ENCODE measurements at places on chromosomes 7 and 10.

GRCh38 chr10:104117839-104118323 lies 4.1 kb upstream of the SFR1 start:
- DNase-seq = peak; percentile 3

DNA sequence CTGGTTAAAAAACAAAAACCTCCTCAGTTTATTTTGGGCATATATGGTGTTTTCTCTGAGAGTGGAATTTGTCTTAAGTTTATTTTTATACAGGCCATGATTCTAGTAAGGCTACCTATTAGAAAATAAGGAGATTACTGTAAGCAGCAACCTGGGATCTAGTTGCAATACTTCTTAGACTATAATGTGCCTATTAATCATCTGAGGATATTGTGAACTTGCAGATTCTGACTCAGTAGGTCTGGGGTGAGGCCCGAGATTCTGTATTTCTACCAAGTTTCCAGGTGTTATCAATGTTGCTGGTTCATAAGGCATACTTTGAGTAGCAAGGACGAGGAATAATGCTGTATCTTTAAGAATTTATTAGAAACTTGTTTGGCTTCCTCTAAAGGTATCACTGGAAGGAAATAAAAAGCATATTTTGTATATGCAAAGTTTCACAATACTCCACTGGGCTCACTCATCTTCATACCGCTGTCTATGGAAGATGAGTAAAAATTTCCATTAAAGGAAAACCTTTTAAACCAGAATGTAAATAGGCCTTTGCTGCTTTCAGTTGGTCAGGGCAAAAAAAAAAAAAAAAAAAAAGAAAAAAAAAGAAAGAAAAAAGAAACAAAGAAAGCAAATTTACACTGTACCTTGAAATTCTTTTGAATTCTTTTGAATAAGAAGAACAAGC lies 105.8 kb downstream of the BMPER start:
- DNase-seq = no peak

DNA sequence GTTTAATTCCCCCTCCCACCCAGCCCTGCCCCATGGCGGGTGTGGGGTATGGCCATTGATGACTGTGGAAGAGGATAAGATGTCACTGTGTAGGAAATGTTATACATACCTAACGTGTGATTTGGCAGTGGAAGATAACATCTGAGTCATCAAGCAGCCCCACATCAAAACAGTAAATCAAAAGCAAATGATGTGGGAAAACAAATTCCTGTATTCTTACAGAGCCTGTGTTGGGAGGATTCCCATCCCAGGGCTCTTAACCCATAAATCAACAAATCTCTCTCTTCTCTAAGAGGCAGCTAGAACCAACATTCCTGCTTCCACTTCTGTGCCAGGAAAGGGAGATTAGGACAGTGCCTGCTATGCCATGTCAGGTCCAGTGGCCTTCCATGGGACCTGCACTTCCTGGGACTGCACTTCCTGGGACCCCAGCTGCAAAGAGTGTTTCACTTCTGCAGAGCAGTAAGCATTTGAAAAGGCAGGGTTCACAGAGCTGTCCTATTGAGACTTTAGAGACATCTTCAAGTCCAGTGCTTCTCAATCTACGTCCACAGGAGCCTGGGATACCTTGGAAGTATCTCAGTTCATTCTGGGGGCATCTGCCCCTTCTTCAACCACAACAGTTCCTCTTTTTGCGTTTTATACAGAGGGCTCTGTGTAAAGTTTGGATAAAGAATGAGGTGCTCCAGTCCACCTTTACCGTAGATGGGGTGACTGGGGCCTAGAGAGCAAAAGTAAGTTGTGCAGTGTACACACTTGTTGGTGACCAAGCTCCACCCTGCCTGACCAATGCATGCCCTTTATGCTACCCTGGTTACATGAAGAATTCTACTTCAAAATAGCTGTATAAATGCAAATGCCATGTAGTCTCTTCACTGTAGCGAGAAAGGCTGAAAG lies 45.7 kb downstream of the ATXN7L1 start:
- DNase-seq = no peak

DNA sequence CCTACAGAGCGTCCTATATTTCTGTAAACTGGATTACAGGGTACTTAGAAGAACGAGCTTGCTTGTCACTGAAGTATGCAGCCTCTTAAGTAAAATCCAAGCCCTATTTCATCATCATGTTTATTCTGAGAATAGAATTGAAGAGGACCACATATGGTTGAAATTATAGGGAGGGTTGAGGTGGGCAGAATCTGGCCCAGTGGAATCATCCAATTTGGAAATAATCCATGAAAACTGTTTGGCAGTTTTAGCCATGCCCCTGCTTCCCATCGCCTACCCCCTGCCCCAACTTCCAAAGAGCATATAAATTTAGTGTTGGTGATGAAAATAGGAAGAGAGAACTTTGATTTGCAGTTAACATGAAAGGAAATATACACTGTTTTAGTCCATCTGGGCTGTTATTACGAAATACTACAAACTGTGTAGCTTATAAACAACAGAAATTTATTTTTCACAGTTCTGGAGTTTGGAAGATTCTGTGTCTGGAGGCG lies 150.4 kb downstream of the PRKG1 start:
- no peak for DNase-seq

DNA sequence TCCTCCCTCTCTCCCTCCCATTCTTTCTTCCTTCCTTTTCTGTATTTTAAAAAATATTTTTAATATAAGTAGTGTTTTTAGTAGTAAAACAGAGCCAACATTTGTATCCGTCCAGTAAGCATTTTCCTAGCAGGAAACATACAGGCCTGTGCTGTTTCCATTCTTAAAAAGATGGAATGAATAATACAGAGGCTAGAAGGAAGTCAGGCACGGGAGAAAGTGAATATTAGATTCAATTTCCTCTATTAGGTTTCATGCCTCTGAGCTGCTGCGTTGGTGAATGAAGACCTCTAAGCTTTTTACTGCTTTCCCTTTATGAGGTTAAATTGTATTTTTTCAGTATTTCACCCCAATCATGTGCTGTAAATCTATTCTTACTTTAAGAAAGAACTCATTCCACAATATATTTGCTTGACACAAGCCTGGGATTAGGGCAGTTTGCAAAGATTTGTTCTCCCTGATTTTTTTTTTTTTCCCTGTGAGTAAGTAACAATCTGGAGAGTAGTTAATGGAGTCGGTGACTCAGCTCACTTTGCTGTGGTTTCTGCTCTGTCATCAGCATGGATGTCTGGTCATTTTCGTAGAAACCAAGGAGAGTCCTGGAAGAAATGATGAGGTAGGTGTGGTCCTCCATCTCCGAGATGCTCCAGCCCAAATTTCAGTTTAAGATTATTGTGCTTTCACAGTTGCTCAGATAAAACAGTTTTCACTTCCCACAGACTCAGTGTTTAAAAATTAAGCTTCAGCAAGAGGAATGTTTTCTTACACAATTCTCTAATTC lies 76.1 kb upstream of the PITRM1 start:
- no peak for DNase-seq

- no peak for DNase-seq
Measured at GRCh38 chr7:96023387-96023786, 251.0 kb downstream of the DYNC1I1 start.

DNA sequence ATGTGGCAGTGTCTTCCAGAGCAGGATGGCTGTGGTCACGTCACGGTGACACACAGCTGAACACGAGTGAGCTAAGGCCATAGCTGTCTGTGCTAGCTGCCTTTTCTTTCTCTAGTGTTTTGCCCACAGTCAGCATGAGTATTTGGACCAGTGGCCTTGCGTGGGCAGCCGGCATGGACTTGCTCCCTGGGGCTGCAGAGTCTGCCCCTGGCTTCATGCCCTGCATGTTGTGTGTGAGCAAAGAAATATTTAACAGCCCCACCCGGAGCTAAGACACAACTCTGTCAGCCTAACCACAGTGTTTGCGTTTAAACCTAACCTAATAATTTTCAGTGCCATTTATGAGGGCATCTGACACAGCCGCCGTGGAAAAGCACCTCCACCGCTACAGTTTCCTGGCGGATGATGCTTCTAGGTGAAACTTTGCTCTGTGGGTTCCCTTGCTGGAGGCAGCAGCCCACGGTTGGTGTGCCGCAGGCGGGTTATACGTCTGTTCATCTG lies 14.6 kb downstream of the CHST12 start:
- DNase-seq = no peak

GRCh38 chr7:157224627-157225026 lies 85.9 kb downstream of the UBE3C start:
- no peak for DNase-seq

DNA sequence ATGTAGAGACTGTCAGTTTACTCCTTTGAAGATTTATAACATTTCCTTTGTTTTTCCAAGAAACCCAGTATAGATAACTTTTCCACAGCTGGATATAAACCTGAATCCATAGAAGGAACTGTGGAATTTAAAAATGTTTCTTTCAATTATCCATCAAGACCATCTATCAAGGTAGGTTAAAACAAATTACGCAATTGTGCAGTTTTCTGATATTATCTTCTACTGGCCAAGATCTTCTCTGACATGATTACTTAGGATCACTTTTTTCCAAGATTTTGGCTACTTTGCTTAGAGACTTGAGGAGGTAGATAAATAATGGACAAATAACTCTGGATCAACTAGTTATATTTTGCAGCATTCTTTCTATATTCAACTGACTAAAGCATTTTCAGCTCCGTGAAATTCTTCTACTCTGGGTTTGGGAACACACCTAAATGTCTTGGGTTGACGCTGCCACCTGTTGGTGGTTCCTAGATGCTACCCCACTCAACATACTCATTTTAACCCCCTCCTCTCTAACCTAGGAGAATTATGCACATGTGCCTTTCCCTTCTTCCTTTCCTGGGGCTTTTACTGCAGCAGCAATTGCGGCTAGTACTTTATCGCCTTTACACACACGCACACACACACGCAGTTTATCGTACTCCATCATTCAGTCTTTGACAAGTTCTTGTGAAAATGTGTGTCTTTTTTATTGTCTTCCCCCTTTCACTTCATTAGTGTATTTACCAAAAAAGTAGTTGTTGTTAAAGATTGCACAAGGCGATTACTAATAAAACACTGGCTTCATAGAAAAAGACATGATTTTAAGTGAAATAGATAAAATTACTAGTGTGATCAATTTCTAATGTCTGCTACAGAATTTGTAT lies 32.7 kb downstream of the ABCB5 start:
- peak; percentile 3 for DNase-seq

GRCh38 chr7:24619978-24620377 lies 46.7 kb downstream of the PALS2 start:
- DNase-seq = no peak

DNA sequence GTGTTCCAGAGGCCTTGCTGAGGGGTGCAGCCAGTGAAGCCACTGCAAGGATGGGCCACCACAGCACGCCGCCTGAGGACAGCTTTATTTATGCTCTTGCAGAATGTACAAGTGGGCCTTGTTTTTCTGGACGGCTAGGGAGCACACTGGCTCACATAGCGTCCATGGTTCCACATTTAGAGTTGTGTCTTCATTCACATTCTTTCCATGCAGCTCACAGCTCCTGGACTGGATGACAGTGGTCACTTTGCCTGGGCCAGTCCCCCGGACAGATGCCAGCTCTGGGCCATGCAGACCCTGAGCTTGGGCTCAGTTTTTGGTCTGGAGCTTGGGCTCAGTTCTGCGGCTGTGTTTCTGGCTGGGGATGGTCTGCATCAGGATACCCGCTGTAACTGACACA lies 2.6 kb upstream of the C10orf71 start:
- DNase-seq = no peak

- DNase-seq = no peak
Measured at GRCh38 chr7:43192806-43193460, 80.5 kb downstream of the HECW1 start.

DNA sequence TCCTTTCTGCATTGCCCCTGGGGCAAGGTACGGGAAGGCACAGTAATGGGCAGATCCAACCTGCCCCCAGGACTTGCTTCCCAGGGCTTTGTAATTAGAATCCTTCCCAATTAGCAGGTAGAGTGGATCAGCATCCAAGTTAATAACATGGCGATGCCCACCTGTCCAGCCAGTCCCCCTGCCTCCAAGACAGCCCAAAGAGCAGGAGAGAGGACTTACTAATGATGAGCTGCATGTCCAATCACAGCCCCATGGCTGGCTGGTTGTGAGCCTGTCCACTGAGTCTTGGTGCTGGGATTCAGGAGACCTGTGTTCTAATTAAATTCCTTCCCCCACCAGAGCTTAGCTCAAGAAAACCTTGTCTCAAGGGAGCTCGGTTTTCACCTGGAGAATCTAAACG lies 49.0 kb downstream of the RPS24 start:
- no peak for DNase-seq

GRCh38 chr10:101974091-101974971 lies 81.6 kb downstream of the ARMH3 start:
- DNase-seq = no peak

GRCh38 chr10:12180221-12180974 lies 15.3 kb downstream of the NUDT5 start:
- no peak for DNase-seq

- DNase-seq = no peak
Measured at GRCh38 chr7:92884218-92884617, 47.8 kb upstream of the CDK6 start.

DNA sequence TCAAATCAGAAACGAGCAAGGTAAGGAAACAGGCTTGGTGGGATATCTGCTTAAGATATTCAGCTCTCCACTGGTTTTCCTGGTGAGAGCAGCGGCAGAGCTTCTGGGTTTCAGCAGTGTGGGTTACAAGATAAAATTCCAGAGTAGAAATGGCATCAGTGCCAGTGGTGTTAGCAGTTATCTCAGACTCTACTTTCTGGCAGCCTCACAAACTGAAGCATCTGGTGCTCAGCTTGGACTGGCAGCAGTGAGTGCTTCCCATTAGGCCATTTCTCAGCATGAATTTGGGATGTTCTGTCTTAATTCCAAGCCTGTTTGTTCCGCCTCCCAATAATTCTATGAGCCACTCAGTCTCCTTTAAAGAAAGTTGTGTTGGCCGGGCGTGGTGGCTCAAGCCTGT lies 6.9 kb upstream of the GSTO2 start:
- no peak for DNase-seq

GRCh38 chr7:105014693-105015389 lies 836 bp downstream of the KMT2E start:
- no peak for DNase-seq

- no peak for DNase-seq
Measured at GRCh38 chr10:67770537-67770936, 67.5 kb downstream of the DNAJC12 start.

- no peak for DNase-seq
Measured at GRCh38 chr10:60299390-60299778, 90.3 kb downstream of the ANK3 start.

DNA sequence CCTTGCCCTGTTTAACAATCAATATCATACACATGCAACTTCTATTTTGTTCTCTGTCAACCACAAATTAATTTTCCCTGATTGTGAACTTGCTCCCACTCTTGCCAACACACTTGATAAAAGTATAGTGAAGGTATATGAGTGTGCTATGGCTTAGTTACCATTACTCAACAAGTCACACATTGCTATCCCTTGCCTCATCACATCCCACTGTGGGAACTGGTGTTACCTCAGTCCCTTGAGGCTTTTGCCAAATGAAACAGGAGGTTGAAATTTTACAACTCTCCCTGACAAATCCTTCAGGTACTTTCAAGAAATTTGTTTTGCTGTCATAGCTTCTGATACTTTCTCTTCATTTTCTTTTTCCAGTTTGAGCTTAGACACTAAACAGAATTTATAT lies 472.5 kb upstream of the SEMA3D start:
- no peak for DNase-seq

GRCh38 chr10:90007226-90007625 lies 305.8 kb downstream of the KIF20B start:
- DNase-seq = no peak
